ENCODE measurements at places on chromosomes 4 and X.

GRCh38 chrX:19072372-19072771 lies 49.9 kb downstream of the ADGRG2 start:
- no peak for DNase-seq

DNA sequence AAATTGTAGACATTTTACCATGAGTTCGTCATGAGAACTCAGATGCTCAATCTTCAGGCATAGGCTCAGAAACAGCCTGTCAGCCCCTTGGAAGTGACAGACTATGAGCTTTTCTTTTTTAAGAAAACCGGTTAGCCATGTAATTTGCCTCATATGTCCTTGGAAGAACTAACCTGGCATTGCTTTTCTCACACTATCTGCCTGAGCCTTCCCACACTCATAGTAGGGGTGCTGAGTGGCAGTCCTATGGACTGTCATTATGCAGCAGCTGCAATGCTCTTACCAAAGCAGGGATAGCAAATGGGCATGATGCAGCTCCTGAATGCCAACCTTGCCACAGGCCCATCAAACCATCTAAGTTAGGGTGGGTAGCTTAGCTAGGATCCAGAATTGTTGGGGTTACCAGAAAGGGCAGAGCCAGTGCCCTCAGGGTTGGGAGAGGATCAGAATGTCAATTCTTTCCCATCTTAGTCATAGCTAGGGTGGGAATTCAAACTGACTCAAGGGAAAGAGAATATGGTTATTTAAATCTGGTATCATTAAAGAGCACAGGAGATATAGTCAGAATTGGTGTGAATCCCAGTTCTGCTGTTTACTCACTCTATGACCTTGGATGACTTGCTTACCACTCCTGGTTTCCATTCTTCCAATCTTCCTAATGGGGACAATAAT lies 230.6 kb upstream of the CPEB2 start:
- no peak for DNase-seq

GRCh38 chrX:140524556-140524955 lies 19.7 kb upstream of the SOX3 start:
- no peak for DNase-seq

GRCh38 chrX:24478509-24478908 lies 13.4 kb downstream of the PDK3 start:
- no peak for DNase-seq

GRCh38 chr4:139054791-139055505 lies 39.4 kb downstream of the NOCT start:
- DNase-seq: no peak

GRCh38 chr4:185839194-185839712 lies 27.3 kb upstream of the SORBS2 start:
- DNase-seq: no peak

DNA sequence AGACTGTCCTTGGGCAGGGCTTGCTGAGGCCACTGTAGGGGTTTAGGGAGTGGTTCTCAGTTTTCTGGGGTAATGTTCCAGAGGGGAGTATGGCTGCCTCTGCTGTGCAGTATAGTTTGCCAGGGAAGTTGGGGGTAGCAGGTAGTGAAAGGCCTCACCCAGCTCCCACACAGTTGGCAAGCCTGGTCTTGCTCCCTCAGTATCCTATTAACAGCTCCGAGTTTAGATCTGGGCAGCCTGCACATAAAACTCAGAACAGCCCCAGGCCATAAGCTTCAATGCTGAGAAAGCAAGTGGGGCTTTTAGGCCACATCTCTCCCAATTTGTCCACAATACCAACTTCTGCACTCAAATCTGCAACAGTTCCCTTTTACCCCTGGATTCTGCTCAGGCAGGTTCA lies 205.2 kb downstream of the GALNTL6 start:
- DNase-seq: no peak

DNA sequence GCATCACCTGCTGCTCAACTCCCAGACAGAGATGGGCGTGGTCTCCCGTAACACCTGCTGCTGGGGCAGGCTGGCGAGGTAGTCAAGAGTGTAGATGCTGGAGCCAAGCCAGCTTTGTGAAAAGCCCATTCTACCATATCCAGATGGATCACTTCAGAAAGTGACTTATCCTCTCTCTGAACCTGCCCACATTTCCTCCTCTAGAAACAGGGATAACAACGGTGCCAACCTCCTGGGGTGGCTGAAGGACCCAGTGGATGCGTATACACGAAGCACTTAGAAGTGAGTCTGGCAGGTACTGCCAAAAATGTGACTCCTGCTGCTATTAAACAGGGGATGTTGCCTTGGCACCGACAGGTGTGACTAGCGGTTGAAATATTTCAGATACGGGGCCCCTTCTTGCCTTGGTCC lies 95.8 kb downstream of the SORBS2 start:
- no peak for DNase-seq

DNA sequence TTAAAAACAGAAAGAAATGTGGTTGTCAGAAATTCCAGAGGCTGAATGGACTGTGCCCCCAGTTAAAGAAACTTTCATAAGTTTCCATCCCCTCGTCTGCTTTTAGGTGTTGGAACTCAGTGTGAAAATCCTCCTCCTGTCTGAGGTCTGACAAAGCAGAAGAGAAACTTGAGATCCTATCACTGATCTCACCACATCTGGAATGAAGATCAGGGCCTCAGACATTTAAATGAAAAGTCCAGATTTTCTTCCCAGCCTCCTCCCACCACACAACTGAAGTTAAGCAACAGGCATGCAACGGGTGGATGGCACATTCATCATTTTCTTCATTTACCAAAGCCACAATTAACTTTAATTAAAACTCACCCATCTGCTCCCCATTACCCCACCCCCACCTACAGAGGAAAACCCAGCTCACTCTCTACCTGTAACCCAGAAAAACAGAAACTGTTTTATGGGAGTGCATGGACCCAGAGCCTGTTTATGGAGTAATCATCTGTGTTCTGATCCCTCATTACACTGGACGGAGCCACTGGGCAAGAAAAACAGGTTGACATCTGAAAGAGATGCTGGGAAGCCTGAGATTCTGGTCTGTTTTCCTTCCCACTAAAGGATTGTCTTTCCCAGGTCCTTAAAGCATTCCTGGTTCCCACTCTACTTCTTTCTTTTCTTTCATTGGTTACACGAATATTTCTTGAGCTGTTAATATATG lies 58.1 kb upstream of the HOPX start:
- DNase-seq: no peak

- DNase-seq: no peak
Measured at GRCh38 chrX:74446876-74447275, 25.6 kb downstream of the SLC16A2 start.

GRCh38 chr4:142293536-142293935 lies 552.6 kb downstream of the INPP4B start:
- no peak for DNase-seq

DNA sequence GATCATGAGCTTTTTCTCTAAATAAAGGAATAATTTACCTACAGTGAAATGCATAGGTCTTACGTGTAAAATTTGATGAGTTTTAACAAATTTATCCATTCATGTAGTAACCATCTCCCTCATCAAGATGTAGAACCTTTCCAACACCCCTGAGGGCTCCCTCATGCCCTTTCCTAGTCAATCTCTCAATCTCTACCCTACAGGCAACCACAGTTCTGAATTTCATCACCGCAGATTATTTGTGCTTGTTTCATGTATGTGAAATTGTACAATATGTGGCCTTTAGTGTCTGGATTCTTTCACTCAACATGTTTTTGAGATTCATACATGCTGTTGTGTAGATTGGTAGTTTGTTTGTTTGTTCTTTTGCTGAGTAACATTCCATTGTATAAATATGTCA lies 2.1 kb downstream of the VGLL1 start:
- no peak for DNase-seq

GRCh38 chrX:122790376-122791095 lies 393.5 kb upstream of the GRIA3 start:
- no peak for DNase-seq

- DNase-seq: no peak
Measured at GRCh38 chr4:8762356-8762755, 109.3 kb downstream of the HMX1 start.

DNA sequence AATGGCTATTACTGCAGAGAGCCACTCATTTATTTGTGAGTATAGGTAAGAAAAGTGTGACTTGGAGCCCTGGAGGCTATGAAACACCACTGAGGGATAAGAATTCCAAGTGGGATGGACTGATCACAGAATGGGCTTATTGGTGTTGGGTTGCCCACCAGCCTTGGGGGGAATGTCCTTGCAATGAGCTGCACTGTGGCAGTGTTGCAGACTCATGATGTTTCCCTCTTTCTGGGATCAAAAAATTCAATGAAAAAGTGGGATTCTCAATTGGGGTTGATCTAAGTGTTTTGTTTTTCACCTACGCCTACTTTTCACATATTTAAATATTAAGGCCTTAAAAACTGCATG lies 1024.5 kb upstream of the PCDH10 start:
- DNase-seq: no peak

All from NB4 (cell line).